Activated CD8-positive, alpha-beta memory T cell treated with anti-CD3 and anti-CD28 coated beads for 24 hours (primary cell): ENCODE measurements at places on chromosomes 5 and 9.

DNA sequence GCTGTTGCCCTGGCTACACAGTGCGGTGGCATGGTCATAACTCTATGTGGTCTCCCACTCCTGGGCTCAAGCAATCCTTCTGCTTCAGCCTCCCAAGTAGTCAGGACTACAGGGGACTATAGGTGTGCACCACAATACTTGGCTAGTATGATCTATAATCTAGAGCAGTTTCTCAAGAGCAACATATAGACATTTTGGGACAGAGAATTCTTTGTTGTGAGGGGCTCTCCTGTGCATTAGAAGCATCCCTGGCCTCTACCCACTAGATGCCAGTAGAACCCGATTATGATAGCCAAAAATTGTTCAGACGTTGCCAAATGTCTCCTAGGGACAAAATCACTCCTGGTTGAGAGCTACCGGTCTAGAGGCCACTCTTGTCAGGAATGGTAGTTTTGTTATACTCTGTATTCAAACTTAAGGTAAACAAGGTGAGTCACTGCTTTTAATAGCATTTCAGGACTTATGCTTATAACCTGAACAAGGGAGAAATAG is 7.2 kb downstream of the ANKHD1 start:
- DNase-seq, result no peak

DNA sequence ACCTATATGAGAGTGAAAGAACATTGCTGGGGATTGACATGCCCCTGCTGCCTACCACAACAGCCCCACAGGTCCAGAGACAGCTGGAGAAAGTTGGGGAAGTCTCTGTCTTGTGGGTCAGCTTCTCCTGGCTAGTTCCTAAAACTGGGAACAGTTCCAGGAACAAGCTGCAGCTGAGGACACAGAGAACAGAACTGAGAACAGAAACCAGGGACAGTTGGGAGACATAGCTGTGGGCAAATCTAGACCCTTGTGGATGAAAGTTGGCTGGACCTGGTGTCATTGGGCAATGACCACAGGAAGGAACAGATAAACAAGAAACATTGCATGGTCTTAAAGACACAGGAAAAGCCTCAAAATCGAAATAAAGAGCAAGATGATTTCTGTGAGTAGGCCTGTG is 58.3 kb upstream of the MOCS2 start:
- DNase-seq, result no peak

GRCh38 chr9:3903273-3903672 is 377.5 kb upstream of the RFX3 start:
- no peak for DNase-seq

DNA sequence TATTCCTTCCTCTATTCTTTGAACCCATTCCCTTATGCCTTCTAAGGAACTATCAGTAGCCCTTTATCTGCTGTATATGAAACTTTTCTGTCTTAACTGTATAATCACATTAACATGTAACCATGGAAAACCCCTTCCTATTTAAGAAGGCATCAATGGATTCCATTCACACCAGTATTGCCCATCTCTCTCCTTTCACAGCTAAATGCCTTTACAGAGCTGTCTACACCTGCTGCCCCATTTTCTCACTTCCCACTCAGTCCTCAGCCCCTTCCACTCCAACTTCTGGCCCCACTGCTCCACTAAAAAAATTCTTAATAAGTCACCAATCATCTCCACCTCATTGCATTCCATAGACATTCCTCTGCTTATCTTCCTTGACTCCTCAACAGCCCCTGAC is 50.8 kb downstream of the SEC61B start:
- no peak for DNase-seq

DNA sequence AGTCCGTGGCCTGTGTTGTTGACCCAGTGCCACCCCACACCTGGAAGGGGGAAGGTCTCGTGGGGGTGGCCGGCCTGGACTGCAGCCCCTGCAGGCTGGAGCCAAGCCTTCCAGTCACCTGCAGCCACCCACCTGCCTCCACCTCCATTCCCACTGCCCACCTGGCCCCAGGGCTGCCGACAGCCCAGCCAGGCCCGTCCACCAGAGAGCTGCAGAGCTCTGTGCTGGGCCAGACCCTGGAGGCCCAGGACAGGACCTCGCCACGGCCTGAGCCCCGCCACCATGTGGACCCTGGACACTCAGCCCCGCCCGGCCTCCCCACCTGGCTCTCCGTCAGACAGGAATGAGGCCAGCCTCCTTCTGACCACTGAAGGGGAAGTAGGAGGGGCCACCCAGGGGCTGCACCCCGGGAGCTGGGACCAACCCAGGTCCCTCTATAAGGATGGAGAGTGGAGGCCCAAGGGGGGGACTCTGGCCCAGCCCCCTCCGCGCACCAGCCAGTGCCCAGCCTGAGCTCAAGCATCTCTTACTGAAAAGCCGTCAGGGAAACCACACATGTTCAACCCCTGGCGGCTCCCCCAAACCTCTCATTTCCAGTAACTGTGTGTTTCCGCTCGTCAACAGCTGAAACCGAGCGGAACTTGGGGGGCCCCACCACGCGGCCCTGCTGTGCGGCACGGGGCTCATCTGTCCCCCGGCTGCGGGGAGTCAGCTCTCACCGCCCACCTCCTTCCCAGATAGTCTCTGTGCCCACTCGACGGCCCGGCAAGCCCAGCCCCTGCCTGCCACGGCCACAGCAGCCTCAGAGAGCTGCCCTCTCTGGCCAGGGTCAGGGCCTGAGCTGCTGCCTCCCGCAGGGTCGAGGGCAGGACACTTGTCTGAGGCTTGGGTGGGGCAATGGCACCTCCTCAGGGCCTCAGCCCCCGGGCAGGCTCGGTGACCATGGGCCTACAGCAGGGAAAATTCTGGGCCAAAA is 12.8 kb downstream of the NOTCH1 start:
- DNase-seq, result peak; percentile 81
